ENCODE measurements at places on chromosomes 1 and 21.

- DNase-seq, result no peak
Measured at GRCh38 chr1:210662291-210663050, 333.8 kb downstream of the HHAT start.

DNA sequence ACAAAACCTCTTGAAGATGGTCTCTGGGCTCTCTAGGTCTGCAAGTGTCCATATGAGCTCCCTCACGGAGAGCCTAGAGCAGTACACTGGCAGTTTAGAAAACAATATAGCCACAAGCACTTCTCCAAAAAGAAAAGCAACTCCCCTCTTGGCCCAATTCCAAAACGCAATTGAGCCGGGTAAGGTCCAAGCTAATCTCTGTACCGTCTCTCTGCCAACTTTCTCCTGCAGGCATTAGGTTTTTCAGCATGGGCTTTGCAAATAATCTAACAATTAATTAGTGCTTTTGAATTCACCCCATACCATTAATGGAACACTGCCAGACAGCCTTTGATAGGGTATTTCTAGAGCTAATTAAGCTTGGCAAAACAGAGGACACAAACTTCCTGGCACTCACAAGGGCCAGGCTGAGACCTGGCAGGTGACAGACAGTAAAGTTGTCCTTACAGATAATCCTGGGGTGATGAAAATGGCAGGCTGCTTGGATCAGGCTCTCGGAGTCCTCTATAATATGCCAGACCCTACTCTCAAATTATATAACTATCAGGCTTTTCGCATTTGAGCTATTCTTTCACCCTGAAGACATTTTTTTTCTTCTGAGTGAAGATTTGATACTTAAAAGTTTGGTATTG, 39.8 kb downstream of the TGFBR3 start:
- DNase-seq, result no peak

- DNase-seq, result no peak
Measured at GRCh38 chr1:83641206-83641658, 357.7 kb downstream of the TTLL7 start.

DNA sequence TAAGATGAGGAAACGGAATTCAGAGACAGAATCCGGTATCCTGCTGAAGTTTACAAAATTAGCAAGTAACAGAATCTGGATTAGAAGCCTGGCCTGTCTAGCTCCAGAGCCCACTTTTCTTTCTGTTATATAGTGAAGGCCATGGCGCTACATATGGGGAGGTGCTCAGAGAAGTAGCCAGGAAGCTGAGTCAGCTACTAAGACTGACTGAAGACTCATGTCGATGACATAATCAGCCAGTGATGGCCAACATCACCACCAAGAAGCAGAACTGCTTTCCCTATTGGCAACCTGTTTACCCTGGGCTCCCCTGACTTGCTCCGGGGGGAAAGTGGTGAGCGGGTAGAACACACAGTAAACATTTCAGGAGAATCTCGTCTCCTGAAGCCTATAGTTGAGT, 18.8 kb downstream of the LRRC52 start:
- DNase-seq, result no peak

- no peak for DNase-seq
Measured at GRCh38 chr1:44024031-44024902, 7.0 kb downstream of the SLC6A9 start.

DNA sequence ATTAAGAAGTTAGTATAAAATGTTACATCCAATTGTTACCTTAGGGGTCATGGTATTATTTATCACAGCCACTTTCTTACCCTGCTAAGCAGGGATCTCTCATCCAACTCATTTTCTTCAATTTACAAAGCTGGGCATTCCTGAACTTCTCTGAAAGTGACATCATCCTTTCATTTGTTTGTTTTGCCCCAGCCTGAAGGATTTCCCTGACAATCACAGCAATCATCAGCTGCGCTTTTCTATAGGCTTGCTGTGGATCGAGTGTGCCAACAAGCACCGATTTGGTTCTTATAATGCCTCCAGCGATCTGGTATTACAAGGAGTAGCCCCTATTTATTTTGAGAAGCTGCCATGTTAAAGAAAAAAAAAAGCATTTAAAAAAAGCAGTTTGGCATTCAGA, 240.2 kb downstream of the USH2A start:
- no peak for DNase-seq

DNA sequence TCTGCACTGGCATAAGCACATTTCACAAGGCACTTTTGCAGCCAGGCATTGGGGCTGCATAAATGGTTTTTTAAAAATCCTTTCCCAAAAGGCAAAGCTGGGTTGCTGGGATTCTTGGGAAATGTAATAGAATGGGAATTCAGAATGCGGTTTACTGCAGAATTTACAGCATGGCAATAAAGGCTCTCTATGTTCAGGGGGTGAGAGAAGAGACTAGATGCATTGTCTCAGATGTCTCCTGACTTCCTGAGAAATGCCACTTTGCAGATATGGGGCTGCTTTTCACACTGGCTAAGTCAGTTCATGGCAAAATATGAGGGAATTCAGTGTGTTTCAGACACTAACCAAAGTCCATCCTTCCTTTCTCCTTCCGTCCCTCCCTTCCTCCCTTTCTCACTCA, 13.5 kb downstream of the FCGR2B start:
- DNase-seq, result no peak

DNA sequence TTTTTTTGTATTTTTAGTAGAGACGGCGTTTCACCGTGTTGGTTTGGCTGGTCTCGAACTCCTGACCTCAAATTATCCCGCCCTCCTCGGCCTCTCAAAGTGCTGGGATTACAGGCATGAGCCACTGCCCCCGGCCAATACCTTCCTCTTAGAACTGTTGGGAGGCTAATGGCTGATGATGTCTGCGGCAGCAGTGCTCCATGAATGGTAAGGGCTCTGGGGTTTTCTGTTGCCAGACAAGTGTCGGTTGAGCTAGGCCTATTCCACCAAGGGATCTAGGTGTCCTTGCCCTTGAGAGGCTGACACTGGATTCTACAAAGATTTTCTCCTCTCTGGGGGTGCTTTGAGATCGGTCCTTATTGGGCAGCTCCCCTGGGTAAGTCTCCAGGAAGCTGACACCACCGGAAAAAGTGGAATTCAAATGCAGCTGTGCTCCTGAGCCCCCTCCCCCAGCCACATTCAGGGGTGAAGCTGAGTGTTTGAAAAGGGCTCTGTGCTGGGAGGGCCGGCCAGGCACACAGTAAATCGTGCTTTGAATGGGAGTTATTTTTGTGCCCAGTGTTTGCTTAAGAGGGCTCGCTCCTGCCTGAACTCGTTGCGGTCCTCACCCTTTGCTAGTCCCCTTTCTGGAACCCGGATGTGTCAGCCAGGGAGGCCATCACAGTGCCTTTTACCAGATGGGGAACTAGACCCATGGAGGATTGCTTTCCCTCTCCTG, 5.2 kb downstream of the SOX13 start:
- DNase-seq, result peak; percentile 34

DNA sequence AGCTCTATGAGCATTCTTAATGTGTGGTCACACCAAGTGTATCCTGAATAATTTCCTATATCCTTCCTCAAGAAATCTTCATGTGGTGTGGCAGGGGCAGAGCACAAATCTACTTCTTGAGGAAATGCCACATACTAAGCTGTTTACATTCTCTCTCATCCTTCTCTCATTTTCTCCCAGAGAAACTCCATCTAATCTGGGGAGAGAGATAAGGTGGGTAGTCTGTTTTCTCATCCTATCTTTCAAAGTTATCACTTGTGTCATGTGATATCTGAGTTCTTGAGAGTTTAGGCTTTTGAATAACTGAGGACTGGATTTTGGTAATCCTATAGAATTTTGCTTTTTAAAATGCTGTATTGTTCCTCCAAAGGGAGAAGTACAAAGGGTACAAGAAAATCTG, 141.9 kb upstream of the LRRC7 start:
- DNase-seq, result no peak

GRCh38 chr1:42417166-42417565, 36.6 kb downstream of the RIMKLA start:
- no peak for DNase-seq

DNA sequence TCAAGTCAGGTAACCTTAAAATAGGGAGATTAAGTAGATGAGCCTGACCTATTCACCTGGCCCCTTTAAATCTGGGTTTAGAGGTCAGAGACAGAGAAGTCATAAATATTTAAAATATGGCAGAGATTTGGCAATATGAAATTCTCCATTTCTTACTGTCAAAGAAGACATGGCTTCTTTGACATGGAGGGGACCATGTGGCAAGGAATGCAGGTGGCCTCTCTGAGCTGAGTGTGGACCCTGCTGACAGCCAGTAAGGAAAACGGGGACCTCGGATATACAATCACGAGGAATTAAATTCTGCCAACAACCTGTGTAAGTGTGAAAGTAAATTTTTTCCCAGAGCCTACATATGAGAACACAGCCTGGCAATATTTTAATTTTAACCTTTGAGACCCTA, 427.5 kb upstream of the PROX1 start:
- no peak for DNase-seq

DNA sequence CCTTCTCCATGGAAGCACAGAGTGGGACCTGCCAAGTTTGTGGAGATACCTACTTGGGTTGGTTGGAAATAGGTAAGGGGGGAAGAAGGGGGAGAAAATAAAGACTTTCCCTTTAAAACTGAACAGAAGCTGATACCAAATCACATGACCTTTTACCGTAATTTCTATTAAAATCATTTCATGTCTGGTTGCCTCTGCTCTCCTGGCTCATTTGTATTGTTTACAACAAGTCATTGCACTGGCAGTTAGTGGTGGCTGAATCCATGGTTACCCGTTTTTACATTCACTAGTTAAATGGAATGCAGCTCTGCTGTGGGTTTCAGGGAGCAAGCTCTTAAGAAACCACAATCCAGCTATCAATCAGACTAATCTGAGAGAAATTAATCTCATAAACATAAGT, 353.7 kb upstream of the ESRRG start:
- DNase-seq, result no peak

GRCh38 chr1:68174738-68175113, 57.6 kb downstream of the WLS start:
- DNase-seq, result no peak

DNA sequence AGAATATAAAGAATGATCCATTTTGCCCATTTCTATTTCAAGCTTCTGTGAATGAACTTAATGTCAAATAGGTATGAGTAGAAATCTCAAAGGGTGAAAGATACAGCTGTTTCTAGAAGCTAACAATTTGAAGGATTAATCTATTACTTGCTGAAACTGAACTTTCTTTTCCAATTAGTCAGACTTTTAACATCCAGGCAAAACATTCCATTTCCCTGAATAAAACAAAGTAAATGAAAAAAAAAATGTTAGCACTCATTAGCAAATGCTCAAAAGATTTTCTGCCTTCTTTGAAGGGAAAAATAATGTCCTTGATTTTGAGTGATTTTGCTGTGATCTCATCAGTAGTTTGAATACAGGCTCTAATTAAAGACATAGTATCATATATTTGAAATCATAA, 447.6 kb upstream of the PRMT6 start:
- DNase-seq, result no peak

DNA sequence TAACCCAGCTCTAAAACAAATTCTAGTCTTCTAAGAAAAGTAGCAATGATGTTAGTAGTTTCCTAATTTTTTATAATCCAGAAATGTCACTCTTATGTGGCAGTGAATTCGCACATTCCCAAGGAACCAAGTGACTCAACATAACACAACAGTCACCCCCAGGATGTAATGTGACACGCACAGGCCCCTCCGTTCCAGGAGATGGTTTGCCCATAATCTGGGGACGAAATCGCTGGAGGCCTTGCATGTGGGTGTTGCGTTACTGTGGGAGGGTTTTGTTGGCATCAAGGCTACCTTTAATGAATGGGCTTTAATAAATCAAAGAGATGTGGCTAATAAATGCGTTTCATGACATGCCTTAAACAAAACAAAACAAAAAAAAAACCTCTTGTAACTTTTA, 50.9 kb downstream of the EVA1C start:
- no peak for DNase-seq

DNA sequence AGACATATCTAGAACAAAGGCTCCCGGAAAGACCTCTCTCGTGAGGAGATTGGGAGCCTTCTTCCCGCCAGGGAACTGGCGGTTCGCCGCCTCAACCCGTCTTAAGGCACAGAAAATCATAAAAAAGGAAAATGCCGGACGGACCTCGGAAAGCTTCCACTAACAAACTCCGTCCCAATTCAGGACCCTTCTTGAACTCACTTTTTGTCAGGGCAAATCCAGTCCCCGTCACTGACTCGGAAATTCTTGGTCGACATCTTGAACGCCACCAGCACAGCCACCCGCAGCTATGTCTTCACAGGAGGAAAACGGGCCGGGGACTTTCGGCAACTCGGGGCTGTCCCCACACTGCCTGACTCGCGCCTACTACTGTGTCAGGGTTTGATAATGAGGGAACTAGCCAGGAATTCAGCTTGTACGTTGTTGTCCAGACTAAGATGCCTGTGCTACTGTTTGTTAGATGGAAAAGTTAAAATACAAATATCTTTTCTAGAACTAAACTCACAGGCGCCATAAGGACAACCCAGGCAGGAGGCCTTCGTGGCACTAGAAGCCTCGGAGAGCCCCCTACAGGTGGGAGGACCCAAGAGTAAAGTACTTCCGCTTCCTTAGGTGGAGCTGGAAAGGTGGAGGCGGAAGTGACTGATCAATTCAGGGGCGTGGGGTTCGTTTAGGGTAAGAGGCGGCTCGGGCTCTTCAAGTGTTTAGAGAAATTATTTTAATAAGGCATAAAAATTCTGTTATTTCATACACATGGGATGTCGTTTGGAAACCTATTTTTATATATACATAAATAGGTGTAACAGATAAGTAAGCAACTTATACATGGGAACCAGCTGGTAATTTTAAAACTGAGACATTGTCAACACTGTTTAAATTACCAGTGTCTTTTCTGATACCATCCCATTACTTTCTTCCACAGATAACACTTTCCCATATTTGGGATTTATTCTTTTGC, at the start of gene ZRANB2:
Gene ZRANB2, minus strand, starts transcription at position 297 of the 958 bp plus-strand sequence. Its CDS starts 40 bp downstream, at position 257.
- peak; percentile 74 for DNase-seq

DNA sequence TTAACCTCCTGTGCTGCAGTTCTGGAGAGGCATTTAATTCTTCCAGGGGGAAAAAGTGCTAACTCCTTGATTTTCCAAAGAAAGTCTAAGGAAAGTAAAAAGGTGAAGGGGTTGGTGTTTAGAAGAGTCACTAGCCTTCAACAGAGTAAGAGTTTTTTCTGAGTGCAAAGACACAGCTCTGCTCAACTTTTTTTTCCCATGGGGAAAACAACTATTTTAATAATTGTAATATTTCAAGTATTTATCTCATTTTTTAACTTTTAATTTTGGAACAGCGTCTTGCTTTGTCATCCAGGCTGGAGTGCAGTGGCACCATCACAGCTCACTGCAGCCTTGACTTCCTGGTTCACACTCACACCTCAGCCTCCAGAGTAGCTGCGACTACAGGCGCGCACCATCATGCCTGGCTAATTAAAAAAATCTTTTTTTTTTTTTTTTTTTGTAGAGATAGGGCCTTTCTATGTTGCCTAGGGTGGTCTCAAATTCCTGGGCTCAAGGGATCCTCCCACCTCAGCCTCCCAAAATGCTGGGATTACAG, 202.6 kb downstream of the APP start:
- DNase-seq, result no peak

DNA sequence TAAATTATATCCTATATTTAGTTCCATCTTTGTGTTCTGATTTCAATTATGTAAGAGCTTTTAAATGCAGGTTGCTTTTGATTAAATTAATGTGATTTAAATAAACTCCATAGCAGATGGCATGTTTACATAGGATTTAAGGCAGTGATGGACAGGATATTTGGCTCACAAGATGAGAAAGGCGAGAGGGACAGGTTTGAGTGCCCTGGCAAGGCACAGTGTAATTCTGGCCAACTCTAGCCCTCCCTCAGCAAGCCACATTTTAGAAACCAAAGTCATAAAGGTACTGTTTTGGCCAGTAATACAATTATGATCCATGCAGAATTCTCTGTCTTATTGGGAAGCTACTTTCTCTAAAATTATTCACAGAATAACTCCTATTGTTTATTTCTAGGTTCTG, 50.6 kb upstream of the C1orf146 start:
- DNase-seq, result no peak

GRCh38 chr1:232499188-232499587, 130.7 kb downstream of the SIPA1L2 start:
- DNase-seq, result no peak

Measured in progenitor cell of endocrine pancreas (in vitro differentiated cells).